Fibroblast of skin of abdomen (primary cell): ENCODE measurements at places on chromosomes 6 and 20.
A peak's percentile ranks its signal among the peaks of the same experiment; 100 is the strongest.

DNA sequence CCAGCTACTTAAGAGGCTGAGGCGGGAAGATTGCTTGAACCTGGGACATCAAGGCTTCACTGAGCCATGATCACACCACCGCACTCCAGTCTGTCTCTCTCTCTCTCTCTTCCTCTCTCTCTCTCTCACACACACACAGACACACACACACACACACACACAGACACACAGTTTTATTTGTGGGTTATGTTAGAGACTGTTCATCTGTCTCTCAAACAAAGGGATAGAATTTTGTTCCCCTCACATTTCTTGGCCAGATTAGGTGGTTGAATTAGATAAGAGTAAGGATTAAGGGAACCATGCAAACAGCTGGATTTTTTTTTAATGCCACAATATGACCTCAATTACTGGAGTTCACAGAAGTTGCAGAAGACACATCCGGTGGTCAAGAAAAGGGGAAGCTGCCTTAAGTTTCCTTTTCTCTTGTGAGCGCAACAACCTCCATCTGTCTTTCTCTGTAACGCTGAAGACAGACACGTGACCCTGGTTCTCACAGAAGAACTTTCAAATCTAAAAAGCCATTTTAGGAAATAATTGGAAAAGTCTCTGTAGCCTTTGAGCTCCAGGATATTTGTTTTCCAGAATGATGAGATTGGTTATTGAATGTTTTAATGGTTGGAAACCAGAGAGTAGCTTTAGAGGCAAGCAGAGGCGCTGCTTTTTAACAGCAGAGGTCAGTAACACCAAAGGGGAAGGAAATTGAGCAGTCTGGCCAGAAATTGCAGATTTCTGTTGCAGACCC lies 32.9 kb upstream of the LGSN start:
- peak; percentile 48 for DNase-seq

GRCh38 chr6:90238496-90239266 lies 58.0 kb downstream of the BACH2 start:
- DNase-seq: no peak

- DNase-seq: no peak
These were observed 416 bp downstream of the PTPRK start for GRCh38 chr6:128519931-128520435.

GRCh38 chr20:48818481-48818987 lies 9.3 kb downstream of the PREX1 start:
- no peak for DNase-seq

DNA sequence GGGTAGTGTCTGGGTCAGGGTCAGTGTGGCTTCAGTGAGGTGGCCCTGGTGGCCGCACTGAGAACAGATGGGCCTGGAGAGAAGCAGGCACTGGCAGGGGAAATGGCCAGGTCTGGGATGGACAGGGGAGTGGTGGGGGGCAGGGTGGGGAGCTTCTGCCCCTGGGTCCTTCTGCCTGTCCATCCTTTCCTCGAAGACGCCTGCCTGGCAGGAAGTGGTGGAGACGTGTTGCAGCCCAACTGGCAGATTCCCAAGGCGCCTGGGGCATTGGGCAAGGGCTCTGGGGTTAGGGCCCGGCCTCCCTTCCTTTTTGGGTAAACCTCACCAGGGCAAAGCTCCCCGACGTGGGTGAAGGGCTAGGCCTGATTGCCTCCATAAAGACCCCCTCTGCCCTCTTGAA lies 10.4 kb downstream of the SRC start:
- no peak for DNase-seq

DNA sequence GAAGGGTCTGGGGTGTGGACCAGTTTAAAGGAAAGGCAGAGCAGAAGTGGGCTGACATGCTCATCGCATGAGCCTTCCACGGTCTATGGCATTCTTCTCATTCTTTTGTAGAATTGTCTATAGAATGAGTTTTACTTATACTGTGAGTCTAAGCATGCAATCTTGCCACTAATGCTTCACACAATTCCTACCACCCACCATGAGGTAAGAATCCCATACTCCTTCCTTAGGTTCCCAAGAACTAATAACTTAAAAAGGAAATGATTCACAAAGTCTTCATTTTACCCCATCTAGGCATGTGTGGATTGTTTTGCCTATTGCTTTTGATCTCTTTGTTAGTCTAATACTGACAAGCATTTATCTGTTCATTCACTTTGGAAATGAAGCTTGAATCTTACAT lies 195.2 kb downstream of the LY86 start:
- peak; percentile 79 for DNase-seq

DNA sequence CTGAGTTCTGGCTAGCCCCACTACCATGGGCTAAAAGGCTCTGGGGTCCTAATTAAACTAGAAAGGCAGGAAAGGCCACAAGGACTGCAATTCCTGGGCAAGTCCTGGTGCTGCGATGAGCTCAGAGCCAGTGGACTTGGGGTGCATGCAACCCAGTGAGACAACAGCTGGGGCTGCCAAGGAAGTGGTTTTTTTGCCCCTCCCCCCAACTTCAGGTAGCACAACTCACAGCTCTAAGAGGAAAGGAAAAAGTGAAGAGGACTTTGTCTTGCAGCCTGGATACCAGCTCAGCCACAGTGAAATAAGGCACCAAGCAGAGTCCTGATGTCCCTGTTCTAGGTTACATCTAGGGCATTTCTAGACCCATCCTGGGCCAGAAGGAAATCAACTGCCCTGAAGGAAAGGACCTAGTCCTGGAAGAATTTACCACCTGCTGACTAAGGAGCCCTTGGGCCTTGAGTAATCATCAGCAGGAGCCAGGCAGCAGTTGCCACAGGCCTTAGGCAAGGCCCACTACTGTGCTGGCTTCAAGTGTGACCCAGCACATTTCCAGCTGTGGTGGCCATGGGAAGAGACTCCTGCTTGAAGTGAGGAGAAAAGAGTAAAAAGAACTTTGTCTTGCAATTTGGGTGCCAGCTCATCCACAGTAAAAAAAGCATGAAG lies 358.4 kb downstream of the BTBD3 start:
- DNase-seq: no peak

- DNase-seq: no peak
These were observed 183.6 kb downstream of the EPHA7 start for GRCh38 chr6:93235775-93236174.

DNA sequence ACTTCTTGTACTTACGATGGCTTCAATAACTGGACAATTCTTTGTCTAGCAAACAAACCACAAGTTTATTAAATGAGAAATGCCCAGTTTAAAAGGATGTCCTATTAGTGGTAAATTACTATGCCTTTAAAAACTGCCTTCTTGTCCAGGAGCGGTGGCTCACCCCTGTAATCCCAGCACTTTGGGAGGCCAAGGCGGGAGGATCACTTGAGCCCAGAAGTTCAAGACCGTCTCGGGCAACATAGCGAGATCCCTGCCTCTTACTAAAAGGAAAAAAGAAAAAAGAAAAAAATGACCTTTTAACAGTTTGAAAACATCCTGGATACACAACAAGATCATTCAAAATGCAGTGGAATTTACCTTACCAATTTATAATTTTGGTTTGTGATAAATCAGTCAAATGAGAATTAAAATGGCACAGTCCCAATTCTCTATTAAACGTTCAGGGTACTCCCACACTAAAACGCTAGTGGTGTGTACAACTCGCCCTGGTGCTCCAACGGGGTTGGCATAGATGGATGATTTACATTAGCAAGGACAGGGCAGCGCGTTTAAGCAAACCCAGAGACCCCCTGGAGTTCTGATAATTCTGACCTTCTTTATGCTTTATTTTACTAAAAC lies 2.3 kb downstream of the ZBTB2 start:
- DNase-seq: no peak

- no peak for DNase-seq
These were observed 50.4 kb downstream of the ZMYND8 start for GRCh38 chr20:47306095-47306494.

GRCh38 chr20:64219202-64219601 lies 36.3 kb upstream of the PCMTD2 start:
- peak; percentile 24 for DNase-seq

DNA sequence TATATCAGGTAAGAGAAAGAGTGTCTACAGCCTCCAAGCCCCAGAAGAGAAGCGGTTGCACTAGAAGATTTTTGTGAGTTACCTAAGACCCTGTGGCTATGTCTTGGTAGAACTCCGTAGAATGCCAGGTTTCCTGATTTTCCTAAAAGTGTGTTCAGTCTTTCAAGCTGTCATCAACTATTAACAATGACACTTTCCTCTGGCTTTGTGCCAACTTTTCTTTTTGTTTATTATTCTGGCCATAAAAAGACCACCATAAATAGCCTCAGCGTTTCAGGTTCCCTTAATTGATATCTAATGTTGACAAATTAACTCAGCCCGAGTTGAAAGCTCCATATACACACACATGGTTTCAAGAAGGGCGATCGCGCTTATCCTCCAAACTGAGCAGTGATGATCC lies 1.2 kb downstream of the PAK5 start:
- DNase-seq: no peak

GRCh38 chr20:41956338-41957074 lies 338.3 kb upstream of the CHD6 start:
- peak; percentile 1 for DNase-seq

GRCh38 chr20:54061101-54061881 lies 9.1 kb downstream of the BCAS1 start:
- DNase-seq: peak; percentile 61

- no peak for DNase-seq
These were observed 317.5 kb downstream of the UTRN start for GRCh38 chr6:144602523-144603180.

DNA sequence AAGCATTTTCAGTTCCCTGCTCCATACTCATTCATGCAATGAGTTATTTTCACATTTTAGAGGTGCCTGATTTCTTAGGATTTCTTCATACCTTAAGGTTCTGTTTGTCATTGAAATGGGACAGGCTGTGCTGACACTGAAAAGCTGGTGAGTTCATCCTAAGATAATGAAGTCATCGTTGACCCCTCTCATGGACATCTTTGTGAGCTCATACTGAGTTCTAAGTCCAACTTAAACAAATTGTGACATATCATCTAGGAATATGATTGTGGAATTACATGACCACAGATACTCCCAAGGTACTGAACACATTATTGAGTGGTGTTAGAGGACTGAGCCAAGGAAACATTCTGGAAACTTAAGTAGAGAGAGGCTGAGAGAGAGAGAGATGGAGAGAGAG lies 224.8 kb upstream of the JAG1 start:
- peak; percentile 21 for DNase-seq

- DNase-seq: peak; percentile 70
These were observed 40.5 kb upstream of the OSTM1 start for GRCh38 chr6:108114841-108115597.

- no peak for DNase-seq
These were observed 21.7 kb upstream of the SLC17A3 start for GRCh38 chr6:25895771-25896170.

DNA sequence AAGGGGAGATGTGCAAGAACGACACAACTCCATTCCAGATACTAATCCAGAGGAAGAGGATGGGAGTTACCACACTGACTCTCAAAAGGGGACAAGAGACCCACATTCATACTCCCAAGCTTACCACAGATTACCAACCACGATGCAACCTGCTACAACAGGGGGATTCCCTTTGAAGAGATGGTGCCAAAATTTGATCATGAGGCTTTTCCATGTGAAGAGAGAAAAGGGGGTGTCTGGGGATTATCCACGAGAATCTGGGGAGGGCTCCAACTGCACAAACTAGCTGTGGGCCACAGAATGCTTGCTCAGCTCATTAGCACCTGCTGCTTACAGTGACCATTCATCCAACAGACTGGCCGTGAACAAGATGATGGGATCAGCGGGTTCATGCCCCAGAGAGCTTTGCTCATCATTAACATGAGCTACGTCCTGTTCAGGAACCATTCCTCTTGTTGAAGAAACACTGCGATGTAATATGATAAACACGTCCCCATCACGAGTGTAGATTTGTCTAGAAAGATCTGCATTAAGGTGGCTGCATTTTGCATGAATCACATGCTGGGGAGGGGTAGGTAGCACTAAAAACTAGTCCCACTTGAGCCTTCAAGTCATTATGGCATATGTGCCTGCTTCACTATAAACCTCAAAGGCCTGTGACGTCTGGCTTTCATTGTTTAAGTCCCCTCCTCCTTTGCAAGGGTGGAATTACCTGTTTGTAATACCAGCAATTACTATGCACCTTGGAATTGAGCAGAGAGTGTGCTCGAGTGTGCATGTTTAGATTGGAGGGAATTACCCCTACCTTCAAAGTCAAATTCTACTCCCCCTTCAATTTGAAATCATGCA lies 4.0 kb downstream of the PLAGL2 start:
- DNase-seq: no peak

- no peak for DNase-seq
These were observed 5.9 kb downstream of the RNASET2 start for GRCh38 chr6:166950443-166950821.

- peak; percentile 2 for DNase-seq
These were observed 160.5 kb downstream of the TTLL2 start for GRCh38 chr6:167485186-167485978.

DNA sequence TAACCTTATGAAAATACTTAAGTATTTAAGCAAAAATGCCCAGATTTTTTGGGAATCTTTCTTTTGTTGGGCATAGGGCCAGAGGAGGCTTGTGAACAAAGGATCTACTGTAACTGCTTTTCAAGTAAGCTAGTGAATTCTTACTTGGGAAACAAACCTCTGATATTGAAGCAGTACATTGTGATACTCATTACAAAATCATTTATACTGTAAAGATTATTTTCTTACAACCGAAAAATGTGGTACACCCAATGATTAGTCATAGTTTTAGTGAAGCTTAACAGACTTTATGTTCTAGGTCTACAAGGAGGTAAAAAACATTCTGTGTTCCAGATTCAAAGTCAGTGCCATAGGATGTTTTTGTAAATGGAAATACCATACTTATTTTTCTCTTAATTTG lies 272.9 kb upstream of the KCNQ5 start:
- DNase-seq: peak; percentile 49

DNA sequence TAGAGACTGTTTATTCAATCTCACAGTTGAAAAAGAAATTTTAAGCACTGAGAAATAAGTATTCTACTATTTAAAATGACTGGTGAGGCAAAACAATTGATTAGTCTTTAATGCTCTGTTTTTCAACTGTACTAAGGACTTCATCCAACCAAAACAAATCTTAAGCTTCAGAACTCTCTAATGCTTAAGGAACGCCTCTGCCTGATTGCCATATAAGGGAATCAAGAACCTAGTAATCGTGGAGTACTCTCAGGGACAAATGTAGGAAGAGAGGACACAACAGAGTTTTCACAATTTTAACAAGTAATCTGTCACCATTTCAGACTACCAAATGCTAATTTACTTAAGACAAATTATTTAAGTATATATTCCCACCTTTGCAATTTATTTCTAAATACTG lies 16.1 kb downstream of the FBXO30 start:
- peak; percentile 12 for DNase-seq

GRCh38 chr20:56504373-56505005 lies 20.1 kb upstream of the FAM209A start:
- DNase-seq: no peak

GRCh38 chr6:161226009-161226964 lies 47.6 kb downstream of the AGPAT4 start:
- no peak for DNase-seq
